ENCODE measurements at places on chromosomes 4 and X. TPM values are rescaled to one million over a fixed set of nuclear protein-coding genes. Genes with fewer than 3 reads are reported as not detected.
A peak's percentile ranks its signal among the peaks of the same experiment; 100 is the strongest.

GRCh38 chrX:40471965-40472648 is 108.7 kb upstream of the ATP6AP2 start:
- no peak for DNase-seq

GRCh38 chr4:183434264-183434663 is 10.2 kb upstream of the CDKN2AIP start:
- DNase-seq = no peak

GRCh38 chr4:183257808-183258207 is 62.3 kb downstream of the CLDN22 start:
- no peak for DNase-seq

The GAGE1 gene
- not detected for total RNA-seq

GRCh38 chr4:97235521-97235920 is 907.8 kb downstream of the STPG2 start:
- DNase-seq = no peak

The TRIM75 gene
- not detected for total RNA-seq

DNA sequence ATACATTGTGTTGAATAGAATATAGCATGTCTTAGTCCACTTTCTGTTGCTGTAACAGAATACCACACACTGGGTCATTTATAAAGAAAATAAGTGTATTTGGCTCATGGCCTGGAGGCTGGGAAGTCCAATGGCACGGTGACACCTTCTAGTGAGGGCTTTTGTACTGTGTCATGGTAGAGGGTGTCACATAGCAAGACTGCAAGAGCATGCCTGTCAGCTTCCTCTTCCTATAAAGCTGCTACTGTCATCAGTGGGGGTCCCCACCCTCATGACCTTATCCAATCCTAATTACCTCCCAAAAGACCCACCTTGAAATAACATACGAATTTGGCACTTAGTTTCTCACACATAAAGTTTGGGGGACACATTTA is 193.2 kb downstream of the PTTG2 start:
- DNase-seq = no peak

The FAM241A gene
- 5.0 TPM for total RNA-seq

The PPP2R2C gene
- 5.2 TPM for total RNA-seq

The CFAP99 gene
- not detected for total RNA-seq

DNA sequence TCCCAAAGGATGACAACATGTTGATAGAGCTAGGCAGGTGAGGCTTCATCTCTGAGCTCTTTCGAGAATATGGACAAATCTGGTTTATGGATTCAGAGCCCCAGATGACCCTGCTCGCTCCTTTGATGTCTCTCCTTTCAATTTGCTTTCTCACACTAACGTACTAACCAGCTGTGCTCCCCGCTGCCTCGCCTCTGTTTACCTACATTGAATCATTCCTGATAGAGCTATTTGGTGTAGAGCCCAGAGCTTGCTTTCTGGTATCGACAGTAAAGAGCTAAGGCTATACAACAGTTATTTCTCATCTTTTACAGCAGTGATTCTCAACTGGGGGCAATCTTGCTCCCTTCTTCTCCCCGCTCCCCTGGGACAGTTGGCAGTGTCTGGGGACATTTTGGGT is 8.9 kb upstream of the PHKA2 start:
- DNase-seq = no peak

The FRAS1 gene
- 5.2 TPM for total RNA-seq

GRCh38 chr4:21685911-21686310 is 262.7 kb downstream of the KCNIP4 start:
- no peak for DNase-seq

GRCh38 chrX:49155900-49156837 is 6.4 kb upstream of the MAGIX start:
- DNase-seq = peak; percentile 91

The MAGEE1 gene
- 3.7 TPM for total RNA-seq

DNA sequence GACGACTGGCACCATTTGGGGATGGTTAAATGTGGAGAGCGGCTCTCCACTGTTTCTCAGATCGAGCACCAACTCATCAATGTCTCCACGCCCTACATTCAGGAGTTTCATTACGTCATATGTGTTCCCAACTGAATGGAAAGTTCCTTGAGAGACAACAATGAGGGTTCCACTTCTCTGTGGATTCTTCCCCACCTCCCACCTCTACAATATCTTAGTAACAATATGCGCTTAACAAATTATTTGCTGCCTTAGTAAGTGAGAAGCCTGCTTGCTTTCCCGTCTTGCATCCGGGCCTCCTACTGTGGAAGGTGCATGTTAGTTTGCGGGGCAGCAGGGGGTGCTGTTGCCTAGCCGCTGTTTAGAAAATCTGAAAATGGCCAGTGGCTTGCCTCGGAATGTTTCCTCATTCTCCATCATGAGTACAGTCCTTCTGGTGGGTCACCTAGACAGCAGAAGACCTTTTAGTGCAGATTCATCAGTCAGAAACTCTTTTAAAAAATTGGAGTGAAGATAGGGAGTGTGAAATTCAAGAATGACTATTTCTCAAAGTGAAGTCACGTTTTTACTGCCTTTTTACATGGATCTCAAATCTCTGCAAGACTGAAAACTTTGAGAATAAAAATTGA is 55.7 kb downstream of the PHOX2B start:
- DNase-seq = peak; percentile 41

The F9 gene
- total RNA-seq = not detected

GRCh38 chr4:175252642-175253041 is 334.5 kb downstream of the ADAM29 start:
- no peak for DNase-seq

GRCh38 chr4:173990126-173990868 is 293.2 kb downstream of the FBXO8 start:
- DNase-seq = no peak

The NWD2 gene
- 1.6 TPM for total RNA-seq

DNA sequence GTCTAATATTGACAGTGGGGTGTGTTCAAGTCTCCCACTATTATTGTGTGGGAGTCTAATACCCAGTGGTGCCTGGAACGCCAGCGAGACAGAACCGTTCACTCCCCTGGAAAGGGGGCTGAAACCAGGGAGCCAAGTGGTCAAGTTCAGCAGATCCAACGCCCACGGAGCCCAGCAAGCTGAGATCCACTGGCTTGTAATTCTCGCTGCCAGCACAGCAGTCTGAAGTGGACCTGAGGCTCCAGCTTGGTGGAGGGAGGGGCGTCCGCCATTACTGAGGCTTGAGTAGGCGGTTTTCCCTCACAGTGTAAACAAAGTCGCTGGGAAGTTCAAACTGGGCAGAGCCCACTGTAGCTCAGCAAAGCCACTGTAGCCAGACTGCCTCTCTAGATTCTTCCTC is 407.3 kb downstream of the DMD start:
- DNase-seq = no peak

The ERAS gene
- total RNA-seq = not detected

The FAM9A gene
- not detected for total RNA-seq

GRCh38 chr4:176627916-176628315 is 164.8 kb downstream of the VEGFC start:
- no peak for DNase-seq

GRCh38 chr4:151659601-151660364 is 101.0 kb downstream of the GATB start:
- DNase-seq = no peak
